SK-N-MC (cell line): ENCODE measurements at places on chromosomes 2 and 18.

DNA sequence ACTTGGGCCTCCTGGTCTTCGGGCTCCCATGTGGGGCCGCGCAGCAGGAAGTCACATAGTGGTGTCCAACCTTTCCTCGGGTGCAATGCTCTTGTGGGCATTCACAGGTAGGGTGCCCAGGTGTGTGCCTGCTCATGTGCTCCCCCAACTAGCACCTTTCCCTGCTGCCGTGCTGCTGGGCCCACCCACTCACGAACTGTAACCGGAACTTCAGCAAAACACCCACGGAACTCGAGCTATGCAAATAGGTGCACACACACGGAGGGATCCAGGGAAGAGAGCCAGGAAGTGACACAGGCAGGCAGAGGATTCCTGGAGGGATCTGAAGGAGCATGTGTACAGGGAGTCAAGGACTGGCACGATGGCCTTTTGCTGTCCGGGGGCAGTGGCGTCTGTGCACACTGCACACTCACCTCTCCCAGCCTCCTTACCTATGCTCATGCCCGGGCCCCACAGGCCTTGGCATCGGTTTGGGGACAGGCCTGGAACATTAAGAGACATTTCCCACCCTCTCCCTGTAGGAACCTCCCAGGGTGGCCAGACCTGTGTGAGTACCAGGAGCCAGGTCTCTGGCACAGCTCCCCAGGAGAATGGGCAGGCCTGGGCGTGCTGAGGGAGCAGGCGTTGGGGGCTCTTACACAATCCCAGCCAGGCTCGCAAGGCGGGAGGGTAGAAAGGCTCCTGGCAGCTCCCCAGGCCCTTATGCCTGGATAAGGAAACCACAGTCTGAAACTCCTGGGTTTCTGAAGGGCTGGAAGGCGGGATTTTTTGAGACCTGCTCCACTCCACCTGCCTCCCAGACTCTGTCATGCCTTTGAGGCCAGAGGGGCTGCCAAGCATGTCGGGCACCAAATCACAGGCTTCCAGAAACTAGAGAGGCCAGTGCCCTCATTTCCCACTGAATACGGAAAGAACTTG, 6.6 kb upstream of the PTMA start:
- no peak for DNase-seq

- no peak for DNase-seq
Observed at GRCh38 chr2:203352604-203353255, 24.5 kb downstream of the ABI2 start.

DNA sequence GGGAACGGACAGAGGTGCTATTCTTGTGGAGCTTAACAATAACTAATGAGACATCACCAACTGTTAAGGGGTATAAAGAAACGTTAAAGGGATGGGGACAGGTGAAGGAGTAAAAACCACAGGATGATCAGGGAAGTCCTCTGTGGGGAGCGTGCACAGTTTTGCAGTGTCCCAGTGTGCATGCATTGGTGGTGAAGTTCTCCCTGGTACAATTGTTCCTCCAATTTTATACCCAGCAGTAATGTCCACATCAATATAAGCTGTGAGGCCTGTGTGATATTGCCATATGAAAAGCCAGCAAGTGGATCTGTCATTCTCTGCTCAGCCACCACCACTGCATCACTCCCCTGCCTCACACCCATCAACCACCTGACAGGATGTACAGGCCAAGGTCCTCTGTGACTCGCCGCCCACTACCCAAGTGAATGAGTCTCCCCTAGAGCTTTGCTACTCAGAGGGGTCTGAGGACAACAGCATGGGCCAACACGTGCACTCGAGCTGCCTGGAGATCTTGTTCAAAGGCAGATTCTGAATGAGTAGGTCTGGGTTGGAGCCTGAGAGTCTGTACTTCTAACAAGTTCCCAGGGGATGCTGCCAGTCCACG, 4.6 kb downstream of the MLPH start:
- no peak for DNase-seq

- no peak for DNase-seq
Observed at GRCh38 chr2:37457401-37457901, 113.0 kb downstream of the QPCT start.

DNA sequence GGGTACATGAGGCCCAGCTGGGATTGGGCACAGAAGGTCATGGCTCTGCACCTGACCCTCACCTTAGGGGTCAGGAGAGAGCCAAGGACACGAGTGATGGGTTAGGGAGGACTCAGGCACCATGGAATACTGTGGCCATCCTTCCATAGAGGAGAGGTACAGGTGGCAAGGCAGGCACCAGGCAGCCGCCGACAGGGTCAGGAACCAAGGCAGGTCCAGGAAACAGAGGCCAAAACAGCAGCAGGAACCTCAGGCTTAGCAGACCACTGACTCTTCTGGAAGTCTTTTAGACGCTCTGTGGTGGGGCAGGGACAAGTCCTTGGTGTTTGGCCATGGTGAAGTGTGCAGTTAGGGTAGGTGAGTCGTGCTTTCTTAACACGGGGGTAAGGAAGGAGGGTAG, 128.0 kb downstream of the NEDD4L start:
- no peak for DNase-seq

GRCh38 chr2:104772996-104773395, 80.9 kb upstream of the POU3F3 start:
- DNase-seq = no peak

- DNase-seq = no peak
Observed at GRCh38 chr2:113050921-113051895, 1.5 kb downstream of the IL36B start.

DNA sequence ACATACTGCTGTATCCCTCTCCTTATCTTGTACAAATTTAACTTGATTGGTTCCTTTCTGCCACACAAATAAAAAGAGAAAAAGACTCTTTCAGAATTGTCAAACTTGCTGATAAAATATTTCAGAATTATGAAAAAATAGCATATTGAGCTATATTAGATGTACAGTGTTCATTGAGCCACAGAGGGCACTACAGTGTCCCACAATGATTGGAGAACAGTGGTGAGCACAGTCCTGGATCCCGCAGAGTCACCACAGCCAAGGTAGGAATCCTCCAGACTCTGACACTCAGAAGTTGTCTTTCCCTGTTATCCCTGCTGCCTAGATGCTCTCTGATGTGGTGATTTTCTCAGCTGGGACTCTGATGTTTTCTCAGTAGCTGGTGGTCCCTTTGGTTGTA, 1281.3 kb upstream of the ZEB2 start:
- no peak for DNase-seq

DNA sequence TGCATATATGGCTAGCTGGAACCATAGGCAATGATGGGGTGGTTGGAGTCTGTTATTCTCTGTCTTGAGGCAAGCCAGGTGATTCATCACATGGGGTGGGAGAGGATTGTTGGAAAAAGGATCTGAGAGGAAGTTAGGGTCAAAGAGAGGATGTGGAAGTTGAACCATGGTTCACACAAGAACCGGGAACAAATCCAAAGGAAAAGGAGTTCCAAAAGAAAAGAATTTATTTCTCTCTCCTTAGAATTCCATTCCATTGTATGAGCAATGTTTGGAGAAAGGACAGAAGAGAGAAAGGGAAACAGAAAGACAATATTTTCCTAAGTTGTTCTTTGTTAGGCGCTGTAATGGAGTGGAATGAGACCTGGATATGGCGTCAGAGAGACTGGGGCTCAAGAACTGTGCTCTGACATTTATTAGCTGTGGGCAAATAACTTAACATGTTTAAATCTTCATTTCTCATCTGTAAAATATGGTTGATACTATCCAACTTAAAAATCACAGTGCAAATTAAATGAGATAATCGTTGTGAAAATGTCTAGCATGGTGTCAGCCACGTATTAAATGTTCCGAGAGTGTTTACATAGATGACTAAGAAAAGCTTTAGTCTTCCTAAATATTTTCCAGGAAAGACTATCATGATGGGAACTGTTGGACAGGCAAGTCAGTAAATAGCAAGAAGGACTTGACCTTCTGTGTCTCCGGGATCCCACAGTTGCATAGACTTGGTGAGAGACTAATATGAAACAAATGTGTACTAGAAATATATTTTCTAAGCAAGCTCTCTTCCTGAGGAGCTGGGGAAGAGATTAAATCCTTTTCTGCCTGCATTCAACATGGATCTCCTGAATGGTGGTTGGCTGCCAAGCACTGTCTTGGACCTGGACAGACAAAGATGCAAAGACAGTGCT, 71.4 kb downstream of the TRIB2 start:
- DNase-seq = no peak

- DNase-seq = no peak
Observed at GRCh38 chr2:63667132-63667700, 78.5 kb downstream of the MDH1 start.

DNA sequence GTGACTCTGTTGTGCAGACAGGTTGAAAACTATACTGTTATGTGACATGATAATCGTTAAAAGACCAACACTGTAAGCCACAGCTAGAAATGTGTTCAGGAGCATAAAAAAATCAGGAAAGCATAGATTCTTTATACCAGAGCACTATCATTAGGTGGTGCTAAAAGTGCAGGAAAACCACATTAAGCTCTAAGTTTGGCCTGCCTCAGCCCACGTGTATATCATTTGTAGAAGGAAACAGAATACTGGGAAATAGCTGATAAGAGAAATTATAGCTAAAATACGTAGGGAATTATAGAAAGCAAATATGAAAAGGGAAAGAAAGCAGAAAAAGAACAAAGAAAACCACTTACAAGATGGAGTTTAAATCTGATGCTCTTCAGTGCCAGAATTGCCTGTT, 26.5 kb upstream of the C2orf74 start:
- no peak for DNase-seq

DNA sequence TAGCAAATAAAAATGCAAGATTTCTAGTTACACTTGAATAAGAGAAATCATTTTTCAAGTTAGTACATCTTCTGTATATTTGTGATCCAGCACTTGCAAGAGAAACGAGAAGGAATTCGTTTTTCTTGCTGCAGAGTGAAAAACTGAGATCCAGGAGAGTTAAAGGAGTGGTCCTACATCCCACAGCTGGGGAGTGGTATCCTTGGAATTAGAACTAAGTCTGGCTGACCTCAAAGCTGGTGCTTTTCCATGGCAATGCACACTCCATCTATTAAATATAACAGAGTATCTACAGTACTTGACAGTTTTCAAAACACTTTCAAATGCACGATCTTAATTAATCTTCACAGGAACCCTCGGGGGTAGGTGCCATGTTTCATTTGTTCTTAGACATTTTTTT, 46.8 kb downstream of the TRIB2 start:
- no peak for DNase-seq

- no peak for DNase-seq
Observed at GRCh38 chr2:73063472-73063871, 8.0 kb downstream of the SFXN5 start.

- DNase-seq = no peak
Observed at GRCh38 chr2:121740973-121741372, 4.3 kb upstream of the NIFK start.

- DNase-seq = no peak
Observed at GRCh38 chr2:144511937-144512336, 8.0 kb downstream of the ZEB2 start.

- DNase-seq = no peak
Observed at GRCh38 chr2:231547315-231548110, 17.3 kb upstream of the NMUR1 start.

DNA sequence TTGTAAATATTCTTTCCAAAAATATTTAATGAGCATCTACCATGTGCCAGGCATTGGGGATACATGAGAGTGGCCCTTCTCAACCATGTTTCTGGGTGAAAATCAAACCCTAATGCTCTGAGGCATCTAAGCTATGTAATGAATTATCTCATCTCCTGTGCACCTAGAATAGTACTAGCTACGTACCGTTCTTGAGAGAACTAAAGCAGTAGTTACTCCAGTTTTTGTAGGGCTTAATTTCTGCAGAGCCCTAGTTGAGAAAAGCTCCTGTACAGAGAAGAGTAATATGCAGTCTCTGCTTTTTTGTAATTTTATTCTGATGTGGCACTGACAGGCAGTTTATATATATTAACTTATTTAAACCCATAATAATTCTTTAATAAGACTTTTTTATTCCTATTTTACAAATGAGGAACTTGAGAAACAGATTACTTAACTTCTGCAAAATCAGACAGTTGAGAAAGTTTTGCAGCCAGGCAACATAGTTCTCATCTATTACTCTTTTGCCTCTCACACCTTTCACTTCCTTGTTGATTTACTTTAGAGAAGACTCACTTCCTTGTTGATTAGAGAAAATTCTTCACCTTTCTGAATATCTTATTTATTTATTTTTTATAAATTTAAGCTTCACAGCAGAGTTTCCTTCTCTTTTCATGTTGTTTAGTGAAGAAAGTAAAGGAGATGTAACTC, 3.1 kb downstream of the SPOPL start:
- DNase-seq = no peak

GRCh38 chr2:234203135-234203984, 152.9 kb downstream of the SPP2 start:
- DNase-seq = no peak

DNA sequence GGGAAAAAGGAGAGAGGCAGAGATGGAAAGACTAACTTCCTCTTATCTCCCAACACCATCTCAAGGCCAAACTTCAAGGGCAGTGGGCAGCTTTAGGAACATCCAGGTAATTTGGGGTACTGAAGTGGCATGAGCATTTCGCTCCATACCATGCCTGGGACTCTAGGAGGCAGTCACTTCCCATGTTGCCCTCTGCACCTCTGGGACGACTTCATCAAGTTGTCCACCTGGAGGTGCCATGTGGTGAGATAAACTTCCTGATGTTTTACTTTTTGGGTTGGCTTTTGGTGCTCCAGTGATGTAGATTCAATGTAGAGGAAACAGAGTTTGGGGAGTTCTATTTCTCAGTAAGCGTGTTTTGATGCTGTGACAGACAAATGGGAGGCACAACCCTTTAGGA, 56.3 kb upstream of the UPP2 start:
- no peak for DNase-seq

- no peak for DNase-seq
Observed at GRCh38 chr18:22368021-22368420, 49.7 kb downstream of the CTAGE1 start.

GRCh38 chr18:4017480-4017879, 437.6 kb downstream of the DLGAP1 start:
- DNase-seq = no peak

GRCh38 chr2:223041527-223042109, 10.4 kb upstream of the KCNE4 start:
- peak; percentile 88 for DNase-seq

DNA sequence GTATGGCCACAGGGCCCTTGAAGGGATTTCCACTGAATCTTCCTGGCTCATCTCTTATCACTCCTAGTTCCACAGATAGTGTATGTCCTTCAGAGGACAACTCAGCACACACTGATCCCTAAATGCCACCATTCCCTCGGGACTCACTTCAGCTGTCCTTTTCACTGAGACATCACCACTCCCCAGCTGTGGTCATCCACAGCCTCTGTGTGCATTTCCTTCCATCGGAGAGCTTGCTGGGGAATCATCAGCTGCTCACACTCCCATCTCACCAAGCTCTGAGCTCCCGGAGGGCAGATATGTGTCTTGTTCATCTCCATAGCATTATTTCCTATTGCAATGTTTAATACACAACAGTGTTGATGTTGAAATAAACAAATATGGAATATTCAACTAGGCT, 759.5 kb downstream of the RNF144A start:
- DNase-seq = no peak

GRCh38 chr18:56955490-56955889, 191.4 kb upstream of the BOD1L2 start:
- DNase-seq = no peak

GRCh38 chr2:25829377-25829704, 48.9 kb downstream of the ASXL2 start:
- no peak for DNase-seq

- no peak for DNase-seq
Observed at GRCh38 chr18:21270453-21270852, 28.4 kb downstream of the GREB1L start.
